ENCODE measurements at places on chromosomes 2 and 18.

DNA sequence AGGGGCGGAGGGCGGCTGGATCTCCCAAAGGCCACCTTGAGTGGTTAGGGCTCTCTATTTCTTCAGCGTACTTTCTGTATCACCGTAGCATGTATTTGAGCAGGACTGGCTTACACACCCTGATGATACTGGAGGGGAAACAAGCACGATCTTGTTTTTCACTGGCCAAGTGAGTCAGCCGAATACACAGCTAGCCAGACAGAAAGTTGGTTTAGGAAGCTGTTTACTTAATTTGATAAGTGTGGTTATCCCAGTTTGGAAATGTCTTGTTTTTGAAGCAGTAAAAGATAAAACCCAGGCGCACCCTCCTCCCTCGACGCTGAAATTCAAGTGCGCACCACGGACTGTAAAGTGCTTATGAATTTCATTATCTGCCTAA, 582 bp downstream of the RIOK3 start:
- DNase-seq, result no peak

DNA sequence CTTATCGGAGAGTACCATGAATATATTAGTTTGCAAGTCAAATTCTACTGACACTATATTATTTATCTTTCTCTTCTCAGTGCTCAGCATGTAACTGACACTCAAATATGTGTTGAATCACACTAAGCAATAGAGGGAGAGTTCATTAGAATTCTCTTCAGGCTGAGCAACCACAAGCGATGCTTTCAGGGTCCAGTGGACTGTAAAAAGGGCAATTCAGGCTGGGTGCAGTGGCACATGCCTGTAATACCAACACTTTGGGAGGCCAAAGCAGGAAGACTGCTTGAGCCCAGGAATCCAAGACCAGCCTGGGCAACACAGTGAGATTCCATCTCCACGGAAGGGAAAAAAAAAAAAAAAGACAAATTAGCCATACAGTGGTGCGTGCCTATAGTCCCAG, 16.3 kb downstream of the PDE6D start:
- no peak for DNase-seq

DNA sequence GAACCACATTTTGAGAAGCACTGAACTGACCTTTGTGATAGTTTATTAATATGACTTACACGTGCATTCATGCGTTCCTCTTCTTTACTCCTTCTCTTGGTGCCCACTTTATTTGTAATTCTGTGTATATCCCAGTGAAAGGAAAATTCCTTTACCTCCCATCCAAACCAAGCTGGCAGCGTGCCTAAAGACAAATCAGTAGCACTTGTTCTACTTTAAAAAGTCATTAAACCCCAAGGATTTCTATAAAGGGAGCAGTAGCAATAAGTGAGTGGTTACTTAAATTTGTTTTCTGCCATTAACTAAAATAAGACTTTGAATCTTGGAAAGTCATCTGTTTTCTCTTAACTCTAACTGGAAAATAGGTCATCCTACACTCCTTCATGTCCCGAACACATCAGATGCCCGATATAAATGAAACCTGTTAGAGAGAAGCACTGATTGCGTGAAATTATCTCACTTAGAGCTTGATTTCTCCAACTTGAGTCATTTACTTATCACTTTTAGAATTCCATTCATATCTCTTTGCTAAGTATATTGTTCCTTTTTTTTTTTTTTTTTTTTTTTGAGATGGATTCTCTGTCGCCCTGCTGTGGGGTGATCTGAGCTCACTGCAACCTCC, 10.7 kb downstream of the PIK3C3 start:
- no peak for DNase-seq

DNA sequence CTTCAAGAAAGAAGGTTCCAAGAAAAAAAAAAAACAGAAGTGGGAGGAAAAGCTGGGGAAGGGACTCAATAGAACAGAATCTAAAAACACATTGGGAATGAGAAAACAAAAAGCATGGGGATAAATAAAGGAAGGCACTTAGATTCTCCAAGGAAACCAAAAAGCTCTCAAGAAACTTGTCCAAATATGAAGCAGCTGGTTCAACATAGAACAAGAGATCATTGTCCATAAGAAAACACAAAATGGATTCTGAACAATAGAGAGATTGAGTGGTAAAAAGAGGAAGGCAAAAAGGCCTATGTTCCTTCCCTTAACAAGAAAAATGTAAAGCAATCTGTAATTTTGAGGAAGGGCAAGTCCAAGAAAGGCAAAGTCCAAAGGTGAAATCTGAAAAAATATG, 32.9 kb upstream of the ALK start:
- no peak for DNase-seq

DNA sequence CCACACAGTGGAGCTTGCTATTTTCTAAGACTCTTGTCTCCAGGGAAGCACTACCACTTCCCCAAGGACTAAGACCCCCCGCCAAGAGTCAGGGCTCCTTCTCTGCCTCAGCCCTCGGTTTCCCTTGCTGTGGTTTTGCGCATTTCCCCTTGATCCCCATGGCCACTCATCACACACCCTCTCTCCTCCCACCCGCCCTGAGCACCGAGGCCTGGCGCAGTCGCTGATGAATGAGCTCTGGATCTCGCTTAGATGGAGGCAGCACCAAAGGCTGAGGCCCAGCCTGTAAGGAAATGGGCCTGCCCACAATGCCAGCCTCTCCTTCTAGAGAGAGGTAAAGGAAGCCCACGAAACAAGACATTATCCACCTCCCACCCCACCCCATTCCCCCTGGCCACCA, 96.9 kb downstream of the TNS1 start:
- no peak for DNase-seq

DNA sequence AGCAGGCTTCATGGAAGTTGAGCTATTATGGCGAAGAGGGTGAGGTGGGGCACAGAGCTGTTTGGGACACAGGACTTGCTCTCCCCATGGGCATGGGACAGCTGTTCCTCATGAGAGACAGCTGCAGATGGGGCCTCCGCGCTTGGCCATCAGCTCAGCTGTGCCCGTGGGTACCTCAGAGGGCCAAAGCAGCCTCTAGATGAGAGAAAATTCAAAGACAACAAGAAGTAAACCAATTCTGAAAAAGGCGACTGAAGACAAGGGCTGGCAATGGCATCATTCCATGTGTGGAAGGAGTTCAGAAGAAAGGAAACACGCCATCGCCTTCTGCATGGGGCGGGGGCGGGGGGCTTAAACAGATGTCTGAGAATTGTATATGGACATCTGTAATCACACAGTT, 136.2 kb downstream of the BCL2 start:
- DNase-seq, result no peak

DNA sequence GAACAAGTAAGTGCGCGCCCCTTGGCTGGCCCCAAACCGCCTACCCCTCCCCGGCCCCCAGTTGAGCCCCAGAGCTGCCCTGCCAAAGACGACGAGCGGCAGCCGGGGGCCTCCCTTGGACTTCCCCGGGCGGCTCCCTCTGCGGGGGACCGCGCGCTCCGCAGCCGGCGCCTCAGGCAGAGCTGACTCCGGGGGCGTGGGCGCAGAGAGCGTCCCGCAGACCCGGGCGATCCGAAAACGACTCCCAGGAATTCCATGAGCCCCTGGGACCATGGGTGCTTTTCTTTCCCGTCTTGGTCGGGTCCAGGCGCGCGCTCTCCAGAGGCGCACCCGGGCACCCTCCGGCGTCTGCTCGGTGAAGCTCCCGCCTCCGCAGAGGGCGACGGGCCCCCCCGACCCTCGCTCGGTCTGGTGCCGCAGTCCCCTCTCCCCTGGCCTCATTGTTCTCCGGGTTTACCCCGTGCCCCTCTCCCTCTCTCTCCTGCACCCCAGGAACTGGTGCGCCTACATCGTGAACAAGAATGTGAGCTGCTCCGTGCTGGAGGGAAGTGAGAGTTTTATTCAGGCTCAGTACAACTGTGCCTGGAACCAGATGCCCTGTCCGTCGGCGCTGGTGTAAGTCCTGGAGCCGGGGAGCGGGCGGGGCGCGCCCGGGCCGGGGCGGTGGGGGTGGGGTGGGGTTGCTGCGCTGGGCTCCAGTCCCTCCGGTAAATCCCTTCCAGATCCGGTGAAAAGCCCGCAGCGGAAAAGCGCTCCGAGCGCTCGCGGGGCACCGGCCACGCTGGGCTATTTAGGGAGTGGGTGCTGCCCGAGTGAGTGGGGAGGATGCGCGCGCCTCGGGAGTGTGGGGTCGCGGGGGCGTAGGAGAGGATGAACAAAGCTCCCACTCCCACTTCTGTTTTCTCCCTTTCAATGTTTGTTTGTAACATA, 776 bp downstream of the EMILIN2 start:
- DNase-seq, result no peak

DNA sequence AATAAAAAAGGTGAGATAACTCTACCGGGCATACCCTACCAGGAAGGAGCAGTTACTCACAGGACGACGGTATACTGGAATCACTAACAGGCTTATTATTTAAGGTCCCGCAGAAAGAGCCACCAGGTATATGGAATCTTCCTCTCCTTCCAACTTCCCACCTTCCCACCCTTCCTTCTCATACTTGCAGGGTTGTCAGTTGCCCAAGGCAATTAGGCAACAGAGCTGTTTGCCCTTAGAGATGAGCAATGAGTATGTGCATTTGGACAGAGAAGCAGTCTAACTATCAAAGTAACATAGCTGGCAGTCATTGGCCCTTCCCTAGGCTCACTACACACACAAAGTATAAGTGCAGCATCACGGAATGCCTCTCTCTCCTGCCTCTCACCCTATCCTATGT, 32.1 kb upstream of the EVA1A start:
- no peak for DNase-seq

- no peak for DNase-seq
These were observed 47.6 kb downstream of the ITGAV start for GRCh38 chr2:186637497-186637800.

DNA sequence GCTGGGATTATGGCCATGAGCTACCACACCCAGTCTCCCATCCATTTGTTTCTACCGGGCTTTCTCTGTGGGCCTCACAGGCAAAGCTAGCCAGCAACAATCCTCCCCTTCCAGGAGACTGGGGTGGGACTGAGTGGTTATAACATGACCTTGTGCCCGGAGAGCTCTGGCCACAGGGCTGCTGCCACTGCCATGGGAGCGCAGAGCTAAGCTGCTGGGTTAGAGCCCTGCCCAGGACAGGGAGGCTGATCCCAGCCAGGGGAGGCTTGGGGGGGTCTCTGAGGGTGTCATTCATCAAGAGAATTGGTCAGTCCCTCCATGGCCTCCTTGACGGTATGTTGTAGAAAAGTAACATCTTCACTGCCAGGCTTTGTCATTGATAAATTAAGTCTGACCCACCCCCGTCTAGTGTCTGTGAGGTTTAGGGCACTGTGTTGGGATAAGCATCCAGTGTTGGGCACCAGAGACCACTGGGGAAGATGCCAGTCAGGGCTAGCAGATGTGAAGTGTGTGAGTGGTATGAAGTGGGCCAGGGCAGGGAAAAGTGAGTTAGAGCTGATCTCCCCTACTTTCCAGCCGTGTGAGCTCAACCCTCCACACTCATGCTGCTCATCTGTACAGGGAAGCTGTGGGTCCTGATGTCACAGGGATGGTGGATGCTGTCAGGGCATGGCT, 368.4 kb upstream of the HS6ST1 start:
- DNase-seq, result no peak

GRCh38 chr2:107078584-107078983, 192.6 kb upstream of the ST6GAL2 start:
- DNase-seq, result no peak

DNA sequence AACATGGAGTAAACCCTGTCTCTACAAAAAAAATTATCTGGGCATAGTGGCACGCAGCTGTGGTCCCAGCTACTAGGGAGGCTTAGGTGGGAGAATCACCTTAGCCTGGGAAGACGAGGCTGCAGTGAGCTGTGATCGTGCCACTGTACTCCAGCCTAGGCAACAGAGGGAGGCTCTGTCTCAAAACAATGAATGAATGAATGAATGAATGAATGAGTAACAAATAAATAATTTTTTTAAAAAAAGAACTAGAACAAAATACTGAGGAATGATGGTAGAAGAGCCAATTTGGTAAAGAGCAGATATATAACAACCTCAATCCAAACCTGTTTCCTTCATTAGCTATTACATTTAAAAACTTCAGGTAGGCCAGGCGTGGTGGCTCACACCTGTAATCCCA, 60.1 kb downstream of the STRN start:
- no peak for DNase-seq

GRCh38 chr2:227789803-227790202, 23.8 kb upstream of the CCL20 start:
- no peak for DNase-seq

DNA sequence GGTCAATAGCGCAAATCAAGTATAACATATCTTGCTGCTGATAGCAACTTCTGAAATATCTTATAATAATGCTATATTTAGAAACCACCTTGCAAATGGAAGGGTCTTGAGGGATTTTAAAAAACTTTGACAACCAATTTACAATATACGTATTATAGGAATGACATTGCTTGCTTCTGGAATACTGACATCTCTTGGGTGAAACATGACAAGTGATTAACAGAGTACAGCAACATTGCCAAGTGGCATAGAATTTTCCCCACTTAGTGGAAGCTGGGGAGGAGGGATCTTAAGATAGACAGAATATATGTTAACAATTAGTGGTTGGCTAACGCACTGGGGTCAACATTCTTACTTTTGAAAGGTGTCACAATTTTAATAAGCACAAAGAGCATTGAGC, 133.6 kb upstream of the TMEFF2 start:
- no peak for DNase-seq

DNA sequence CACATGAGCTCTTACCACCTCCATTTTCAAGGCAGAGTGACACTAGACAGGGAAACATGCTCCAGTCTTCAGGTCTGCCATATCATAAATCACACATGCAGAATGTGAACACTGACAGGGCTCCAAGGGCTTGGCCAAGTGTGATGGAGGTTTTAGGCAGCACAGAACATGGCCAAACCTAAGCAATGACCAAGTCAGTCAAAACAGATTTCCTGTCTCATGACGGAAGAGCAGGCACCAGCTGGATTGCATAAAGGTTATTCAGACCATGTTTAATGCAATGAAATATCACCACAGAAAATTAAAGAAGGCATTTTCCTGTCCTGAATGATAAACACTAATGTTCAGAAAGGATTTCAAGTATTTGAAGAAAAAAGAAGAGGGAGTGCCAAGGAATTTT, 72.5 kb downstream of the SUMO1 start:
- DNase-seq, result no peak

GRCh38 chr2:134505446-134505845, 213.4 kb downstream of the TMEM163 start:
- DNase-seq, result no peak

DNA sequence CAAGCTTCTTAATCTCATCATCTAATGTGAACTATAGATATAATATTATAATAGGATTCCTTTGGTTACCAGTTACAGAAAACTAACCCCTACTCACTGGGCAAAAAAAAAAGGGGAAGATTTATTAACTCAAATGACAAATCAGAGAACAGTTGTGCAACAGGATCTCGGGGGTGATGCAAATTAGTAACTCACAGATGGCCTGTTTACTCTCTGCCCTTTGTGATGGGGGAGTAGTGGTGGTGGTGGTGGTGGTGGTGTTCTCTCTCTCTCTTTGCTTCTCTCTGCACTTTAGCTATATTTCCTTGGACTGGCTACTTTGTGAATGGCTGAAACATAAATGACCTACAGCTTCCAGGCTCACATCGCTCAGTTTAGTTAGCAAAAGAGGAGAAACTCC, 59.0 kb downstream of the TMEM247 start:
- DNase-seq, result peak; percentile 67

DNA sequence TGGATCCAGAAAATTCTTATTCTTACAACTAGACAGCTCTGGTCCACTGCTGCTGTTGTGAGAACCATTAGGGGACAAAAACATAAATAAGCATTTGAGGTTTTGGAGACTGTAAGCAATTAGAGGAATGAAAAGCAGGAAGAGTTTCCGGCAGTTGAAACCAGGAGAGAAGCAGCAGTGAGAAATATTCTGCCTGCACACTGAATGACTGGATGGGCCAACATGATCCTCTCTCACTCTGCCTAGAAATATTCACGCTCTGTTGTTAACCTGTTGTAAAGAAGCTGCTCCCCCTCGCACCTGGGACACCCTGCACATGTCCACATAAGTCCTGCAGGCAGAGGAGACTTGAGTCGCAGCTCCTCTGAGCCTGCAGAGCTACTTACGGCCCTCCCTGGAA, 60.4 kb upstream of the RNF152 start:
- DNase-seq, result no peak

Measured in skeletal muscle cell (primary cell).